PC-9 (cell line): ENCODE measurements at places on chromosomes 5 and 9.

DNA sequence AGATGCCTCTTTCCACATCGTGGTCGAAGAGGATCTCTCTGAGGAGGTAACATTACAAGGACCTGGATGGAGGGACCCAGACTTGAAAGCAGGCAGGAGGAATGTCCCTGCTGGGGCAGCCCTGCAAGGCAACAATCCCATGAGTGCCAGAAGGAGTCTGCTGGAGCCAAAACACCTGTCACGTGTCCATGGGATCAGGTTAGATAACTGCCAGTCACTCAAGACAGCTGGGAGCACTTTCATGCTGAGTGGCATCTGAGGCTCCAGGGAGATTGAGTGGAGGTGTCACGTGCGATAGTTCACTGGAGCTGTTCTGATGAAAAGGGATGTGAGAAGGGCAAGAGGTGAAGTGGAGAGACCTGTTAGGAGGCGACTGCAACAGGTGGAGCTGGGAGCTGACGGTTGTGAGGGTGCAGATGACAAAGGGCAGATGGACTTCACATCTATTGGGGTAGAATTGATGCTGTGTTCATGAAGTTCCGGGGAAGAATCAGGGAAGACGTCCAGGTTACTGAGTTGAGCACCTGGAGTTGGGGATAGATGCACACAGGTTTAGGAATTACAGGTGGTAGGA is 68.4 kb downstream of the ICE1 start:
- DNase-seq = no peak

DNA sequence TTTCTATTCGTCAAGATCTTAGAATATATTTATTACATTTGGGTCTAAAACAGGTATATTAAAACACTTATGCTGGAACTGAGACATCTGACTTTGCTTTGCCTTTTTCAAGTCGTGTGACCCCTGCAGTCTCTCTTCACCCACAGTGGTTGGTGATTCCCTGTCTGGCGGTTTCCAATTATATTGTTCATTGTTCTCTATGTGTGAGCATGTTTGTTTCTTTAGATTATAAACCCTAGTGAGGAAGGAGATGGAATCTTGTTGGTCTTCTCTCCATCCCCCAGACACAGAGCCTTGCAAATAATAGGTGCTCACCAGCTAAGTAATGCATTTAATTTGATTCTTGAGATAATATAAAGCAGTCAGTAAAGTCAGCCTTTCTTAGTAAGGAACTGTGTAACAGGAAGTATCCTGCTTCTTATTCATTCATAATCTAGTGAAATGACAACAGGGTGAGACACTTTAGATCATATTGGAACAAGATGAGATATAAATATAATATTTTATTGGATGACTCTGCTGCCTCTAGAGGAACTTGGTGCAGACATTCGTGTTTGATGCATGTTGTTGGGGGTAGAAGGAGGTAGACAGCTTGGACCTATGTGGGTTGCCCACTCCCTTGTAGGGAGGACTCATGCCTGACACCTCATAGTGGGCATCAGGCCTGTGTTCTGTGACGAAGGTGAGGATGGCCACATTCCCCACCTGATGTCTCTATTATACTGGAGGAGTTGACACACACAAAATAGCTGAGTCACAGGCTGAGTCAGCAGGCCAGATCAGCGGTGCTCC is 88.1 kb downstream of the FGF1 start:
- DNase-seq = peak; percentile 55

- DNase-seq = no peak
These were observed 50.9 kb upstream of the ZNF354B start for GRCh38 chr5:178808886-178809285.

- DNase-seq = no peak
These were observed 314.2 kb downstream of the ARHGAP26 start for GRCh38 chr5:143084407-143084806.

GRCh38 chr9:92480291-92480771 is 2.0 kb downstream of the ASPN start:
- no peak for DNase-seq

GRCh38 chr9:16147726-16148125 is 594.9 kb downstream of the CCDC171 start:
- no peak for DNase-seq

- no peak for DNase-seq
These were observed at the start of gene PCDHB2 for GRCh38 chr5:141094481-141095262. TSS of gene PCDHB2 (plus strand) at chr5:141094615. CDS start at chr5:141094791, 176 bp downstream.

GRCh38 chr5:40717281-40717680 is 37.6 kb downstream of the PTGER4 start:
- DNase-seq = no peak

- no peak for DNase-seq
These were observed 16.9 kb downstream of the CAMSAP1 start for GRCh38 chr9:135890190-135891026.

- no peak for DNase-seq
These were observed 79.7 kb upstream of the SPDL1 start for GRCh38 chr5:169503886-169504285.

- DNase-seq = no peak
These were observed 51.5 kb upstream of the IQGAP2 start for GRCh38 chr5:76351577-76351976.

DNA sequence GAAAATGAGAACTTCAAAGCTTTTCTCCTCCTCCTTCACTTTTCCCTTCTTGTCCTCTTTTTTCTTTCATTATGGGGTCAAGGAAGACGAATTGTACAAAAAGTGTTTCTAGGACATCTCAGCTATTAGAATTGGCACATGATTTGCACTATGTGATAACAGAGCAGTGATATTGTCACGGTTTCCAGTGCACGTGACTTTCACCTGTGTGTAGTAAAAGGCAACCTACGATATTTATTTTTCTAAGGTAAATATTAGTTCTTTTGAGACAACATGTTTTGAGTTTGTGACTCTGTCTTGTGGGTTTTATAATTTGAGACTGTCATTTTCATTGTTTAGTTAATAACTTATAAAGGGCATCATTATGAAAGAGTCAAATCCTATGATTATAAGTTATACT is 213.1 kb downstream of the PSAT1 start:
- DNase-seq = no peak

DNA sequence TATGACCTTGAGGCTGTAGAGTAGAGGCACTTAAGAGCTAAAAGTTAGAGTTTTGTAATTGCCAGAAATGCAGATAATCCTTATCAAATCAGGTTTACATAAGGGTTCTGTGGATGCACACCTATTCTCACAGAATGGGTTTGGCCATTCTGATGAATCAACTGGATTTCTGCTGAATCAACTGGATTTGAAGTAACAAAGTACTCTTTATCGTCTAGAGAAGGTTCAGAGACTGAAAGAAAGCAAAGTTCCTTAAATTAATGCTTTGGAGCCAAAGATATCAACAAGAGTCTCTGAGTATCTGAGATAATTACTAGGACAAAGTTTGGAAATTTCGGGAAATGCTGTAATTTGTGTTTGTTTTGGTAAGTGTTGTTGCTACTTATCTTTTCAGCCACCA is 669.6 kb upstream of the ZNF608 start:
- DNase-seq = no peak

- no peak for DNase-seq
These were observed 35.8 kb downstream of the PIK3R1 start for GRCh38 chr5:68251386-68251785.

DNA sequence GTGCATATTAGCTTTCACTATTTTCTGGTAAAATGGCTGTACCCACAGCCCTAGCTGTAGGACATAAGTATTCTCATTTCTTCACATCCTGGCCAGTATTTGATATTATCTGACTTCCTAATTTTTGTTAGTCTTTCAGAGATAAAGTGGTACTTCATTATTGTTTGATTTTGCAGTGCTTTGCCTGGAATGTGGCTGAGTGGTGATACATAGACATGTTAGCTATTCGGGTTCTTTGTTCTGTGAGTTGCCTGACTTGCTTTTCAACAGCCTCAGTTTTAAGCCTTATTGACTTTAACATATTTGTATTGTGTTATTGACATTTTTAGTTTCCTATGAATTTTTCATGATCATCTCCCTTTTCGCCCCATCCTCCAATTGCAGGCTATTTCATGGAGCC is 161.1 kb downstream of the GABBR2 start:
- no peak for DNase-seq

DNA sequence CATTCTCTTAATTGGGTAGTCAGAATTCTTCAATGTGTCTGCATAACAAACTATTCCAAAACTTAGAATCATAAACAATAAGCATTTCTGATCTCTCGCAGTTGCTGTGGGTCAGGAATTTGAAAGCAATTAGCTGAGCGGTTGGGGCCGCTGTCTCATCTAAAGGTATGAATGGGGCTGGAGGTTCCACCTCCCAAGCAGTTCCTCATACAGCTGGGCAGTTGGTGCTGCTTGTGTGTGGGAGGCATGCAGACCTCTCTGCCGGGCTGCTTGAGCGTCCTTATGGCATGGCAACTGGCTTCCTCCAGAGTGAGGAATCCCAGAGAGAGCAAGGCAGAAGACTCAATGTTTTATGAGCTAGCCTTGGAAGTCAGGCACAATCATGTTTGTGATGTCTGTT is 30.2 kb upstream of the SEMA4D start:
- no peak for DNase-seq

DNA sequence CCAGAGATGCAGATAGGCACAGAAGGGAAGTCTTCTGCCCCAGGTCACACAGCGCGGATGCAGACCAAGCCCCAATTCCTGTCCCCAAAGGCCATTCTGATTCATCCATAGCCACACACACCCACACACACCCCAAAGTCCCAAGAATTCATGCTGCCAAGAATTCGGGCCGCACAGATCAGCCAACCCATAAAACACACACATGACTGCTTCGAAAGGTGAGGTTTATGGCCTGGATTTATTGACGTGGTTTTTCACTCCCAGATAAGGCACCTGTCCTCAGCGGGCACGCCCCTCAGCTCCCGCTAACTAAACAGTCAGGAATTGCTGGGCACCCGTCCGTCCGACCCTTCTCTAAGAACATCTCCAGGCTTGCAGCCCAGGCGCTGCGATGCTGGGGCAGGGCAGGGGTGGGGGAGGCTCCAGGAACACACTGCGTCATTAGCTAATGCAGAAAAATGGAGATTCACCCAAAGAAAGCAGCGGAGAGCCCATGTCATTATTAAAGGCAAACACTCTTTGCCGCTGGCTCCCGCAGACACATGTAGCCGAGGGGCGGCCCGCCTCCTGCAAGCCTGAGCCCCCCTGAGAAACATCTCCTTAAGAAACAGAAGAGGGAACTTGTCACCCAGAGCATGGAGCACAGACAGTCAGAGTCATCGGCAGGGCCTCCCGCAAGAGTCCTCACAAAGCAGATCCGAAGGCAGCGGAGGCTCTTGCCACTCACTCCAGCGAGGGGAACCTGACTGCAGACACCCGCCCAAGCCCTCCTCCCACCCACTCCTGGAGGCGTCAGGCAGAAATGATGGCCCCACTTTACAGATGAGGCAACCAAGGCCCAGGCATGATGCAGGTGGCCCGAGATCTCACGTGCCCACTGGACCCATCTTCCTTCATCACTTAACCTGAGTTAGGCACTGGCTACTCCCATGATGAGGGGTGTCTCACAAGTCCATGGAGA is 19.9 kb downstream of the VAV2 start:
- DNase-seq = peak; percentile 33

DNA sequence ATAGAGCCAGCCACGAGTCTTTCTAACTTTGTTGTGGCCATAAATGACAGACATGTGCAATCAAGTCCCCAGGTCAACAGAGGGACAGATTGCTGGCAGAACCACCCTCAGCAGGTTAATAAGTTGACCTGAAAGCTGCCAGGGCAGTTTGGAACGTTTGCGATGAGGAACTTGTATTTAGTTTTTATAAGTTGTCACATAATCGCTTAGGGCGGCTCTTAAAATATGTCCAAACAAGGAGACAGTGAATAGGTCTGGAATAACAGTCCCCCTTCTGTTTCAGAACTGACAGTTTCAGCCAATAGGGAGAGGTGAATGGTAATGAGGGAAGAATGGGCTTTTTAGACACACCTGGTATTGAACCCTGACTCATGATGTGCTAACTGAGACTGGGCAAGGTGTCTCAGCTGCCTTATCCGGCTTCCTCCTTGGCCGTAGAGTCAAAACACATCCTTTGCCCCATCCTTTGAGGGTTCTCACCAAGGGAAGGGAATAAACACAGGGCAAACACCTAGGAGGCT is 33.6 kb upstream of the GABRP start:
- peak; percentile 74 for DNase-seq

GRCh38 chr5:53017794-53018391 is 28.7 kb downstream of the ITGA2 start:
- no peak for DNase-seq

DNA sequence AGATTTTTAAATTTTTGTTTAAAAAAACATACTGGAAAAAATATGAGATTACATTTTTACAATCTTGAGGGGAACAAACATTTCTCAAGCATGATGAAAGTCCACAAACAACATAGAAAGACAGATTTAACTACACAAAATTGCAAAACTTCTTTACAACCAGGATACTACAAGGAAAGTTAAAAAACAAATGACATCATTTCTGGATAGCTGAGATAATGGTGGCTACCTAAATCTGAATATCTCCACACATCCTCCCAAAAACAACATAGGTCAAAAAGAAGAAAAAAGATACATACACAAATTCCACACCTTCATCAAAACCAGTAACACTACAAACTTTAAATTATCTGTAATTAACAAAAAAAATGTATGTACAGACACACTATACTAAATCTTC is 120.8 kb upstream of the TNPO1 start:
- DNase-seq = no peak

- no peak for DNase-seq
These were observed 97.7 kb upstream of the KIF2A start for GRCh38 chr5:62208218-62208852.

- no peak for DNase-seq
These were observed 67.7 kb upstream of the RAD23B start for GRCh38 chr9:107215381-107215780.

DNA sequence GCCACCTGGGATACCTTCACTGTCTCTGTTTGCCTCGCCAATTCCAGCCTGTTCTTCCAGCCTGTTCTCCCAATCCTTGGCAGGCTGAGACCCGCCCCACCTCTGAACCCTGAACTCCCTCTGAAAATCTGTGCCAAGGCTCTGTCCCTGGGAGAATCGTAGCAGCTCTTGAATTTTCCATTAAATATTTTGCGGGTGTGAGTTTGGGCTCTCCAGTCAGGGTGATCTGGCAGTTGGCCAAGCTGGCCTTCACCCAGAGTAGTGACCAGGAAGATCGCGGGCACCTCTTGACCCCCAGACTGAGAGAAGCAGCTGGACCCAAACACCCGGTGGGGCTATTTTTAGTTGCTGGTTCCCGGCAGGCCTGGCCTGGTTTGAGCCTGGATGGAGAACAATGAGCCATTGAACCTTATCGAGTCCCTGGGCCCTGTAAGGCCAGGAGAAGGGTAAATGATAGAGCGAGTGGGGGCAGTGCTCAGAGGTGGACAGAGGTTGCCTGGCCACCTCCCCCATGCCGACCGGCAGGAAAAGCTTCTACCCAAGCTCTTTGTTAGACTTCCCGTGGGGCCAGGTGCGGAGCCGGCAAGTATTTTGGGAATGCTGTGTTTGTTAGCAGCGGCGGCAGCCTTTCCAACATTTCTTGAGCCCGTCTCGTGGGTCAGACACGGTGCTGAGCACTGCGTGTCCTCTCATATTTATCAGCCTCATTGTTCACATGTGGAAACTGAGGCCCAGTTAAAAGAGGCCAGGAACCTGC is 146.2 kb downstream of the RGS3 start:
- no peak for DNase-seq

DNA sequence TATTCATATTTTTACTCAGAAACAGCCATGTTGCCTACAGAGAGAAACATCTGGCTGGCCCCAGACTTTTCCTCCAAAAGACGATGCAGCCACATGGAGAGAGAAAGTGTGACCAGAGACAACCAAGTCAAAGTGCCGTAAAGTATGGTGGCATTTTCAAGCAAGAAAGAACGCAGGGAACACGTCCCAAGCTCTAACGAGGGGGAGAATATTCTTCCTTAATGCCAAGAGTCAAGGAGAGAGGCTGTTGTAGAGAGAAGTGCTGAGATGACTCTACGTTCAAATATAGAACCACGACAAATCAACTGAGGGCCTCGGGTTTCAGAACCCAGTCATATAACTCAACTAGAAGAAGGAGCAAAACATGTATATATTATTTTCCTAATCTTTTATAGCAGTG is 55.9 kb downstream of the FNBP1 start:
- DNase-seq = no peak
